Endodermal cell (in vitro differentiated cells): ENCODE measurements at places on chromosomes 5 and 9. TPM values are rescaled to one million over a fixed set of nuclear protein-coding genes. Genes with fewer than 3 reads are reported as not detected.

The S1PR3 gene
- 53.6 to 99.1 TPM (median 55.4 TPM) in 3 replicates for total RNA-seq

- H3K27ac ChIP-seq, result no peak overlapping the region
- no peak overlapping the region for H3K4me3 ChIP-seq
- H3K27me3 ChIP-seq, result no peaks in the 10 kb centered on the region
- no peaks in the 10 kb centered on the region for H3K4me1 ChIP-seq
- peak; percentile 65 for DNase-seq
These were observed 133.9 kb upstream of the ZNF618 start for GRCh38 chr9:113741886-113742854.

DNA sequence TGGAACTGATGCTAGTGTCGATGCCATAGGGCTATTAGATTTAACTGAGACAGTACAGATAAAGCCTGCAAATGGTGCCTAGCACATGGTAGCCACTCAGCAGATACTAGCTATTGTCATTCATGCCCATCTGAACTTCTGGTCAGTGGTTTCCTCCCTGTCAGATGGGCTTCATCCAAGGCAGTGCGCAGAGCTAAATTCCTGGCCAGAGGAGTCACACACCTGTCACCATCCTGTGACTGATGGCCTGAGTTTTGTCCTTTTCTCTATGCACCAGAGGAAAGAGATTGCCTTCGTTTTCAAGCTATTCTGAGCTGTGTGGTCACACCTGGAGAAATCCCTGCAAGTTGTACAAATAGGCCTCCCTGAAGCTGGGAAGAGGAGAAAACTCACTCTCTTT is 34.7 kb downstream of the MSX2 start:
- no peaks in the 10 kb centered on the region for H3K36me3 ChIP-seq
- H3K27me3 ChIP-seq, result no peaks in the 10 kb centered on the region
- H3K27ac ChIP-seq, result no peak overlapping the region
- no peak for DNase-seq
- H3K4me1 ChIP-seq, result no peaks in the 10 kb centered on the region

- no peaks in the 10 kb centered on the region for H3K27me3 ChIP-seq
- H3K4me1 ChIP-seq, result no peaks in the 10 kb centered on the region
- H3K27ac ChIP-seq, result no peak overlapping the region
- no peaks in the 10 kb centered on the region for H3K36me3 ChIP-seq
- no peak overlapping the region for H3K4me3 ChIP-seq
These were observed 301.0 kb downstream of the GADD45G start for GRCh38 chr9:89905606-89906338.

- H3K36me3 ChIP-seq, result no peaks in the 10 kb centered on the region
- no peaks in the 10 kb centered on the region for H3K4me1 ChIP-seq
- H3K4me3 ChIP-seq, result no peak overlapping the region
- no peak for DNase-seq
- H3K27me3 ChIP-seq, result no peaks in the 10 kb centered on the region
- no peak overlapping the region for H3K27ac ChIP-seq
These were observed 17.7 kb upstream of the UBAC1 start for GRCh38 chr9:135978642-135979546.

The PCDHGC3 gene
- 13.9 and 17.8 TPM in 2 replicates for total RNA-seq

The NXNL2 gene
- total RNA-seq, result 0.40 TPM in 1 of 3 replicates, not detected in the others

The APC gene
- 74.0 and 87.6 TPM in 2 replicates for total RNA-seq

The POLR3G gene
- 6.3 to 7.9 TPM (median 7.4 TPM) in 3 replicates for total RNA-seq

- peak within 1 kb of the TSS; percentile 93 for H3K27ac ChIP-seq
- H3K36me3 ChIP-seq, result peaks cover 7% of the 10 kb centered on the region
- no peaks in the 10 kb centered on the region for H3K27me3 ChIP-seq
- peak within 1 kb of the TSS; percentile 99 for H3K4me3 ChIP-seq
- peak; percentile 97 for DNase-seq
- H3K4me1 ChIP-seq, result no peaks in the 10 kb centered on the region
These were observed at the start of gene PLAA for GRCh38 chr9:26946753-26947727. Gene PLAA, minus strand, starts transcription at chr9:26947242. Its CDS starts 197 bp downstream, at chr9:26947045.

The DDX4 gene
- not detected in 3 replicates for total RNA-seq

DNA sequence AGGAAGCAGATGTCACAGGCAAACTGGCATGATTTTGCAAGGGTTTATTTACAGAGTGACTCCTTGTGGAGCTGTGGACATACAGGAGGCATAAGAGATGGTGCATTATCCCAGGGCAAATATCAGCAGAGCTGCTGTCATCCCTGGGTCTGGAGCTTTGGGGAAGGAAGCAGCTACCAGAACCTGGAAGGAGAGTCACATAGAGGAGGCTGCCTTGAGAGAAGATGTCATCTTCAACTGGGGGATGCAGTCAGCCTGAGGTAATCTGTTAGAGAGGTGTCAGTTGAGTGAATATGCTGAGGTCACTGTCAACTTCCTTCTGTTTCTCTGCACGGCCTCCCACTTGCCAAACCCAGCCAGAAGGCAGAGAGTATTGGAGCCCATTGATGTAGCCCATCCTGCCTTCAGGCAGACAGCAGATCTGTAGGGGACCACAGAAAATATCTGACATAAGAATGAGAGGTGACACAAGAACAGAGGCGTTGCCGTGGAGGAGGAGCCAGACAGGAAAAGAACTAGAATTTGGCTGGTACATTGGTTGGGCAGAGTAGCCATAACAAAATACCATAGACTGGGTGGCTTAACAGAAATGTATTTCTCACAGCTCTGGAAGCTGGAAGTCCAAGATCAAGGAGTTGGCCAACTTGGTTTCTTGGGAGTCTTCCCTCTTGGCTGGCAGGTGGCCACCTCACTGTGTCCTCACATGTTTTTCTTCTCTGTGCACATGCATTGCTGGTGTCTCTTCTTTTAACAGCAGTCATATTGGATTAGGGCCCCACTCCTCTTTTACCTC is 102.8 kb downstream of the SNX18 start:
- no peak overlapping the region for H3K27ac ChIP-seq
- H3K36me3 ChIP-seq, result no peaks in the 10 kb centered on the region
- no peak for DNase-seq
- H3K27me3 ChIP-seq, result no peaks in the 10 kb centered on the region
- no peak overlapping the region for H3K4me3 ChIP-seq

DNA sequence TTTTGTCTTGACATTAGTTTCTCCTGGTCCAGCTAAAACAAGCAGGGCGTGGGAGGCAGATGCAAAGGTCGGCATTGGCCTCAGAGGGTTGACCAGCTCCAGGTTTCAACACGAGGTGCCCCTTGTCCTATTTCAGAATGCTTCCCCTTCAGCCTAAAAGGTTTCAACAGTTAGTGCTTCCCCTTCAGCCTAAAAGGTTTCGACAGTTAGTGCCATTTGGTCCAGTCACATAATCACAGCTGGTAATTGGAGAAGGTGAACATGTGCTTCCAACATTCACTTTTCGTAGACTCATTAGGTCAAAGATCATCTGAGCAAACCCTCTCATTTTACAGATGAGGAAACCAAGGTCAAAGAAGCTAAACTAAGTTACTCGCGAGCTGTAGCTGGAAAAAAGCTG is 270.3 kb upstream of the MAP3K1 start:
- H3K27me3 ChIP-seq, result no peaks in the 10 kb centered on the region
- H3K4me1 ChIP-seq, result no peaks in the 10 kb centered on the region
- no peak overlapping the region for H3K27ac ChIP-seq
- no peak for DNase-seq
- H3K36me3 ChIP-seq, result no peaks in the 10 kb centered on the region
- H3K4me3 ChIP-seq, result no peak overlapping the region

- H3K36me3 ChIP-seq, result no peaks in the 10 kb centered on the region
- no peaks in the 10 kb centered on the region for H3K4me1 ChIP-seq
- H3K27me3 ChIP-seq, result no peaks in the 10 kb centered on the region
These were observed 16.5 kb upstream of the GLIS3 start for GRCh38 chr9:4316409-4316808.

The ACOT12 gene
- 0.42 TPM in 1 of 2 replicates, not detected in the other for total RNA-seq

DNA sequence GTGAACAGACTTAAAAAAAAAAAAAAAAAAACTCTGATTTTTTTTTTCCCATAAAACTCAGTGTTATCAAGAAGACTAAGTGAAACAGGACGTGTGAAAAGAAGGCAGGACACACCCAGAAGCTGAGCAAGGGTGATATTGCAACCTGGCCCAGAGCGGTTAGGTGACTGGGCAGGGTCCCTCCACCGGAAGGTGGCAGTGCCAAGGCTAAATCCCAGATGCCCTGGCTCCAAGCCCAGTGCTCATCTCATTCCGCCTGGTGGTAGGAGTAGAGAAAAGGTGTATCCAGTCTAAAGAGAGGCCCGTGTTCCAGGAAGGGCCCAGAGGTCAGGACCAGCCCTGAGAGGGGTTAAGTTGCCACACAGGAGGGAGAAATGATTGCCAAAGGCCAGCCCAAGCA is 51.5 kb upstream of the SAP30L start:
- H3K27ac ChIP-seq, result no peak overlapping the region
- H3K4me1 ChIP-seq, result no peaks in the 10 kb centered on the region
- no peak overlapping the region for H3K4me3 ChIP-seq
- H3K27me3 ChIP-seq, result no peaks in the 10 kb centered on the region

The CNTFR gene
- 0.53 and 0.63 TPM in 2 replicates for total RNA-seq

The WDR31 gene
- 7.4 to 9.0 TPM (median 8.4 TPM) in 3 replicates for total RNA-seq

- H3K36me3 ChIP-seq, result no peaks in the 10 kb centered on the region
- H3K27ac ChIP-seq, result no peak overlapping the region
- no peak for DNase-seq
- H3K4me3 ChIP-seq, result no peak overlapping the region
- H3K27me3 ChIP-seq, result peaks cover 5% of the 10 kb centered on the region
- H3K4me1 ChIP-seq, result peaks cover 8% of the 10 kb centered on the region
These were observed 3.8 kb upstream of the NACC2 start for GRCh38 chr9:136098844-136099243.

- H3K36me3 ChIP-seq, result no peaks in the 10 kb centered on the region
- no peak overlapping the region for H3K4me3 ChIP-seq
- H3K4me1 ChIP-seq, result no peaks in the 10 kb centered on the region
- H3K27ac ChIP-seq, result no peak overlapping the region
These were observed 31.7 kb downstream of the SLC35A4 start for GRCh38 chr5:140596321-140596741.

- H3K27ac ChIP-seq, result no peak overlapping the region
- H3K4me1 ChIP-seq, result peaks cover 6% of the 10 kb centered on the region
- peak; percentile 94 for DNase-seq
- no peak overlapping the region for H3K4me3 ChIP-seq
These were observed 8.3 kb upstream of the TBC1D2 start for GRCh38 chr9:98263482-98264357.

DNA sequence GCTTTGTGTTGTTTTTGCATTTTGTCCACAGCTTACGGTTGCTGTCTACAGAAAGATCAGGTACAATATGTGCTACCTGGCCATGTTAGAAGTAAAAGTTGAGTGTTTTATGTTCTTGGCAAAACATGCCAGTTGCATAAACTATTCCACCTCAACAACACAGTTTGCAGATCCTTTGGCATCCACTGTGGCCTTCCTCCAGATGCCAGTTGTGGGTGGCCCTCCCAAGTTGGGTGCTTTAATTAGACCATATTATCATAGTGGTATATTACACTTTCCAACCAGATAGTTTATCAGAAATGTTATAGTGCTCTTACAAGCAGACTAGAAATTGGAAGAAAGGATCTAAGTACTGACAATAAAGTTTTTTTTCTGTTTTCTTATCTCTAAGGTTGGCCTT is 386.9 kb upstream of the KCNN2 start:
- H3K4me3 ChIP-seq, result no peak overlapping the region
- no peaks in the 10 kb centered on the region for H3K36me3 ChIP-seq
- H3K27ac ChIP-seq, result no peak overlapping the region
- no peaks in the 10 kb centered on the region for H3K27me3 ChIP-seq
- no peaks in the 10 kb centered on the region for H3K4me1 ChIP-seq

- no peaks in the 10 kb centered on the region for H3K27me3 ChIP-seq
- peaks cover 7% of the 10 kb centered on the region for H3K4me1 ChIP-seq
- no peaks in the 10 kb centered on the region for H3K36me3 ChIP-seq
These were observed 63.5 kb downstream of the ENC1 start for GRCh38 chr5:74576941-74577456.

DNA sequence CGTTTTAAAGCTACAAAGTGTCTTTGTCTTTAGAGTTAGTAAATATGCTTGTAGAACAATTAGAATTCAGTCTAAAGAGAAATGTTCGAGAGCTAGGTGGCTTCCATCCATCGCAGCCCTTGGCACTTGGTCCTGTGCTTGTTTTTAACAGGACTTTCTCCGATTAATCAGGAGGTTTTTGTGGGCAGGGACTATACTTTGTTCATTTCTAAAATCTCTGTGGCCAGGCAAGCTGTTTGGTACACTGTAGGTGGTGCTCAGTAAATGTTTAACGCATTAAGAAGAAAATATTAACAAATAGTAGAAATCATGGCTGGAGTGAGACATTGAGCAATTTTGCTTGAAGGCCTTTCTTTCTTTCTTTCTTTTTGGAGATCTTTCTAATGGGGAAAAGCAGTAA is 20.8 kb downstream of the AGXT2 start:
- DNase-seq, result no peak
- no peaks in the 10 kb centered on the region for H3K36me3 ChIP-seq

GRCh38 chr9:124960409-124960752 is 19.5 kb upstream of the GOLGA1 start:
- H3K27ac ChIP-seq, result no peak overlapping the region
- H3K4me1 ChIP-seq, result no peaks in the 10 kb centered on the region
- no peak overlapping the region for H3K4me3 ChIP-seq
- no peak for DNase-seq
- H3K27me3 ChIP-seq, result no peaks in the 10 kb centered on the region
- no peaks in the 10 kb centered on the region for H3K36me3 ChIP-seq

- H3K4me1 ChIP-seq, result no peaks in the 10 kb centered on the region
- H3K36me3 ChIP-seq, result no peaks in the 10 kb centered on the region
- no peak overlapping the region for H3K27ac ChIP-seq
- no peak for DNase-seq
- peaks cover 7% of the 10 kb centered on the region for H3K27me3 ChIP-seq
These were observed 5.8 kb upstream of the ENTPD8 start for GRCh38 chr9:137446851-137447471.

DNA sequence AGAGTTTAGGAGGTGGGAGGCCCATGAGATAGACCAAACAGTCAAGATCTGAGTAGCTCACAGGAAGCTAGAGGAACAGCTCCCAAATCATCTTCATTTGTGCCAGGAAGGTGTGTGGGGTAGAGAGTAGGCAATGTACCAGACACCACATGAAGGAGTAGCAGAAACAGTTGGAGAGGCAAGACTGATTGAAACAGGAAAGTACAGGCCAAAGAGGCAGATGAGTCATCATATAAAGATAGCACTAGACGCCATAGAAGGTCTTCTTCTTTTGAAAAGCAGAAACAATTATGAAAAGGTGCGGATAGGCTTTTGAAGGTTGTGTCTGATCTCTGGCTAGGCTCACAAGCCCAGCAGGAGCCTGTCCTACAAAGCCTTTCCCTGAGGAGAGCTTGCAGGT is 62.7 kb upstream of the PALM2AKAP2 start:
- no peaks in the 10 kb centered on the region for H3K27me3 ChIP-seq
- H3K4me3 ChIP-seq, result no peak overlapping the region
- DNase-seq, result no peak

- no peaks in the 10 kb centered on the region for H3K36me3 ChIP-seq
- no peak overlapping the region for H3K4me3 ChIP-seq
- H3K27me3 ChIP-seq, result no peaks in the 10 kb centered on the region
- H3K4me1 ChIP-seq, result no peaks in the 10 kb centered on the region
These were observed 18.2 kb upstream of the FNIP1 start for GRCh38 chr5:131814990-131815389.

DNA sequence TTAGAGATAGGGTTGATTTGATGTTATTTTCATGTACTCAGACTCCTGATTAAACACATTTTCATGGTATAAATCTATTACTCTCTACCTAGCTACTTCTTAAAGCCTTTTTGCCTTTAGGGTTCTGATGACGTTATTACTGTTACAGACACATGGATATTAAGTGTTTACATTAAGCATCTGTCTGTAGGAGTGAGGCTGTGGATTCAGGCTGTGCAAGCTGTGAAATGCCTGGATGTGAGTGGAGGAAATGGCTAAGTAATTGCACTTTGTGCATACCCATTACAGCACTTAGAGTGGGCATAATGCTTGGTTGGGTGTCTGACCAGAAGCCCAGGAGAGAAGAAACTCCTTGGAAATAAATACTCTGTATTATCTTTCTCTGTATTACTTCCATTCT is 186.8 kb downstream of the SNX18 start:
- H3K27me3 ChIP-seq, result no peaks in the 10 kb centered on the region
- no peaks in the 10 kb centered on the region for H3K4me1 ChIP-seq
- H3K4me3 ChIP-seq, result no peak overlapping the region
- no peaks in the 10 kb centered on the region for H3K36me3 ChIP-seq
- H3K27ac ChIP-seq, result no peak overlapping the region
